HT1080 (cell line): ENCODE measurements at places on chromosomes 5 and 9.

- DNase-seq: no peak
Observed at GRCh38 chr5:72840041-72840440, 23.6 kb downstream of the TNPO1 start.

DNA sequence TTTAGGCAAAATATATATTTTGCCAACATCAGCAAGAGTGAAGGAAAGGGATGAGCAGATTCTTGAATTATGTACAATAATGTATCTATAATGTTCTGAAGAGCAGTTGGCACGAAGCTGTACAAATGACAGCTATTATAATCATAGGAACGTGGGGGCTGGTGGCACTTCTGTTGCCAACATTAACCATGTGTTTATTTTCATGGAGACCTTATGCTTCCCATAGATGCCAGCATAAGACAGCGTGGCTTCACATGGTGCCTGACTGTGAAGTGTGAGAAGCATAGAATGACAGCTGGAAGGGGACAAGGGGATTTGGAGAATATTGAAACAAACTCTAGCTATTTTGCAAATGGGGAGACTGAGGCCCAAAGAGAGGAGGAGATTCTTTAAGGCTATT, 52.6 kb upstream of the ATP10B start:
- DNase-seq: no peak

GRCh38 chr9:89706731-89707191, 101.9 kb downstream of the GADD45G start:
- DNase-seq: no peak

- DNase-seq: no peak
Observed at GRCh38 chr9:18056993-18057369, 417.0 kb upstream of the ADAMTSL1 start.

DNA sequence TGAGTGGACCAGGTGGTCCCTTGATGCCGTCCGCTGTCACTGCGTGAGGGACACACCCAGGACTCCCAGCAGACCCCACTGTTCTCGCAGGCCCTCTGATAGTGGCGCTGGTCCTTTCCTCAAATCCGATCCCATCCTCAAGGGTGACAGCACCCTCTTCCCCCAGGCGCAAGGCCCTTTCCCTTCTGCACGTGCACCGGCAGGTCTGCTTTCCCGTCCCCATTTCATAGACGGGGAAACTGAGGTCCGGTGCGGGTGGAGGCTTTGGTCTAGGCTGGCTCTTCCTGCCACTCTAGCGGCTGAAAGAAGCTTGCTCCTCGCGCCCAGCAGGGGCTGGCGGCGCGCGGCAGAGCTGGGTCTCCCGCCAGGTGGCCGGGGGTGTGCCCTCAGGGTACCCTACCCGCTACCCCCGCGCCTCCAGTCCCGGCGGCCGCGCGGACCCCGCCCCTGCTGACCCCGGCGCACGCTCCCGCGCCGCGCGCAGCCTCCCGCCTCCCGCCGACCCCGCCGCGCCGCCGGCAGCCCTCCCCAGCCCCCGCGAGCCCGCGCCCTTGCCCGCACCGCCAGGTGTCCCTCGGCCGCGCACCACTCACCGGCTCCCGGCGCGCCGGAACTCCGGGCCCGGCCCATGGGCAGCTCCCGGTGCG, 453 bp downstream of the RASGEF1C start:
- DNase-seq: no peak

GRCh38 chr5:68378204-68378820, 162.8 kb downstream of the PIK3R1 start:
- no peak for DNase-seq

- peak; percentile 86 for DNase-seq
Observed at GRCh38 chr5:138096997-138097828, 13.4 kb downstream of the WNT8A start.

DNA sequence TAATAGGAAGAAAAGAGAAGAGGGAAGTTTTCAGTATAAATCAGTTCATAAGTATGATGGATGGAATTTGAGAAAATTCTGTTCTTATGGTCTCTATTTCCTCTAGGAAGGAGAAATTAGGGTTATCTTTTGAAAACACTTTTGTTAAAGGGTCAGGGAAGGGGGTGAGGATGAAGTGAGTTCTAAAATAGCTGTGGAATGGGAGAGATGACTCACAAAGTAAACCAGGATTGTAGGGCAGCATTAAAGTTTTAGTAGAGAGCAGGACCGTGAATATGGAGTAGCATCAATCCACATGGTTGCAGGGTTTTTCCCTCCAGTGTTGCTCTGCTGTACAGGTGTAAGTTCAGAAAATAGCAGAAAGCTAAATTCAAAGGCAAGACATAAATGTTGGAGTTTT, 32.4 kb downstream of the MUSK start:
- peak; percentile 46 for DNase-seq

DNA sequence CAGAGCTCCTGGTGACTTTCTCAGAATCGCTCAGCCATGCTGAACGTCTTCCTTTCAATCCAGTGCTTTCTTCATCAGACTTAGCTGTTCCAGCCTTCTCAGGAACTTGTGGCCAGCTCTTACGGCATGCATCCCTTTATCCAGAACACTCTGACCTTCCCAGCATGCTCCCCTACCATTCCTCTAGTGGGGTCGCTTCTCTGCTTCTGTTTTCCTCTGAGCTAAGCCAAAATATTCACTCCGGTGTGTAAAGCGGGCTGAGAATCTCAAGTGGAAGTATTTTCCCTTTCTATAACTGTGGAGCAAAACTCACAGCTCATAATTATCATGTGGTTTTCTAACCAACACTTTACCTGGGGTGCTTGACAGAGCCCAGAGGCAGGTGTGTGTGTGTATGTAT, 6.2 kb downstream of the DCANP1 start:
- DNase-seq: no peak

DNA sequence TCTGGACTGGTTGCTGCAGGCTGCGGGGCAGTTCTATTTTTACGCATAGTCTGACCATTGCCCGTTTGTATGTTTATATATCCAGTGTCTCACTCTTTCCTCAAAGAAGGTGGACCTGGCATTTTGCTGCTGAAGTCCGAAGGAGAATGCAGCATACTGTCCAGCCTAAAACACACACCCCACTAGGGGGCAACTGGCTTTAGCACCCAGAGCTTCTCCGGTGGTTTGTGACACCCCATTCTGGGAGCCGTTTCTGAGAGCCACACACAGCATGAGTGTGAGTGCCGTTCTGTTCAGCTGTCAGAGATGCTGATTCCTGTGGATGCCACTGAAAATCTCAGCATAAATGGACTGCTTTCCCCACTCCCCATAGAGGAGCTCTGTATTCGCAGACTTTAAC, 290.5 kb upstream of the TAS2R1 start:
- DNase-seq: no peak

DNA sequence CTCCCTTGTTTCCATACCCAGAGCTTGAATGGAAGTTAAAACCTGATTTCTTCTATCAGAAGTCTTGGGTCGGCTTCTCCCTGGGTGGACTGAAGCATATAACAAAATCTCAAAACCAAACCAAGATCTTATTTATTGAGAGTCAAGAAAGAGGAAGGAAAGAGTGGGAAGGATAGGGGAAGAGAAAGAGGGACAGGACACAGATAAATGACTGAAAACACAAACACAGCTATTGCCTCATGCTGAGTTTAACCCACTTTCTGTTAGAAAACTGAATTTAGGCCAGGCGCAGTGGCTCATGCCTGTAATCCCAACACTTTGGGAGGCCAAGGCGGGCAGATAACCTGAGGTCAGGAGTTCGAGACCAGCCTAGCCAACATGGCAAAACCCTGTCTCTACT, 92.9 kb downstream of the PALM2AKAP2 start:
- DNase-seq: no peak

DNA sequence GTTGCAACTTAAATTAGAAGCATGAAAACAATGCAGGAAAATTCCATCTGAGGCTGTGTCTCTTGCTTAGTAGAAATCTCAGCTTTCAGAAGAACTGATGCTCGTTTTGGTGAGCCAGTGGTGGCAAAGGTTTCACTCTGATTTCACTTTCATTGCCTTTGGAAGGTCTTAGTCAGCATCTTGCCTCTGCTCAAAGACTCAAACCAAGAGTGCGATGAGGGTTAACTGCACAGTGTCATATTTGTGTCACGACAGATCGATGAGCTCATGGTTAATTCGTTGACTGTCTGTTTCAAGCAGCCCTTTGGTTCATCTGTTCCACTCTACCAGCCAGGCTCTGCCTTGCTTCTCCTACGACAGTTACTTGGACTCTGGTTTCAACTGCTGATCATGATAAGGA, 331.3 kb upstream of the KIF2A start:
- no peak for DNase-seq

DNA sequence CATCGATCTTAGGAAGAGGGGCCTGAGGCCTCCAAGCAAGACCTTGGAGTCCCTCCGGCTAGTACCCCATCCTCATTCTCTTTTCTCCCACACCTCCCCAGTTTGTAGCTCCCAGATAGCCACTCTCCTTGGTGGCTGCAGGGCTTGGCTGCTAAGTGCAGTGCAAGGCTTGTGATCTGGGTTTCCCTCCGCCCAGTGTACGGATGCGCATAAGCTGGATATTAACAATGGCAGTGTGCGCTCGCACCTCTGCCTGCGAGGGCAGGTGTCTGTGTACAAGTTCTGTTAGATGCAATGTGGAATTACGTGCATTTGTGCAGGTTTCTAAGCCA, 71.0 kb upstream of the TBCA start:
- no peak for DNase-seq
